Karpas-422 (cell line): ENCODE measurements at places on chromosomes 1 and 21. TPM values are rescaled to one million over a fixed set of nuclear protein-coding genes. Genes with fewer than 3 reads are reported as not detected.

Gene NBPF6
- not detected in 2 replicates for total RNA-seq

Gene SPRR2F
- total RNA-seq = not detected in 2 replicates

Gene TNFRSF14
- total RNA-seq = 10.3 and 15.6 TPM in 2 replicates

Gene RGS8
- total RNA-seq = 20.5 and 25.5 TPM in 2 replicates

Gene OR2L2
- 0.07 TPM in 1 of 2 replicates, not detected in the other for total RNA-seq

Gene GBP5
- total RNA-seq = not detected in 2 replicates

Gene LCK
- total RNA-seq = 12.0 and 26.1 TPM in 2 replicates

Gene MCOLN2
- 52.4 and 56.1 TPM in 2 replicates for total RNA-seq

Gene OR2T27
- not detected in 2 replicates for total RNA-seq

Gene RBM11
- total RNA-seq = not detected in 2 replicates

Gene IL10
- total RNA-seq = not detected in 2 replicates

Gene NEGR1
- total RNA-seq = not detected in 2 replicates

Gene FMO3
- total RNA-seq = not detected in 2 replicates

Gene DENND2D
- total RNA-seq = 80.2 and 90.9 TPM in 2 replicates

Gene TRIM45
- total RNA-seq = not detected in 2 replicates

Gene CNTN2
- total RNA-seq = not detected in 2 replicates
